ENCODE measurements at places on chromosomes 13 and 19.

DNA sequence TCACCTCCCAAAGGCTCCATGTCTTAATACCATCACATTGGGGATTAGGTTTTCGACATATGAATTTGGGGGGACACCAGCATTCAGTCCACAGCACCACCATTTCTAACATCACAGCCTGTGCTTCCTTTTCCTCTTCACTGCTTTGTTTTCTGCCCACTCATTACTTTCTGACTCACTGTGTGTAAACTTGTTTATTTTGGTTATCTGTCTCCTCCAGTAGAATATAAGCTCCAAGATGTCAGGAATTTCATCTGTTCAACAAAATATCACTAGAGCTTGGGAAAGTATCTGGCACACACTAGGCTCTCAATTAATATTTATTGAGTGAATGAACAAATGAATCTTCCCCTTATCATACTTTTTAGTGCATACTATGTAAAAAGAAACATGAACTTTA, 152.0 kb downstream of the NUFIP1 start:
- DNase-seq, result no peak

GRCh38 chr19:40889366-40889765, 7.3 kb upstream of the CYP2A7 start:
- no peak for DNase-seq

DNA sequence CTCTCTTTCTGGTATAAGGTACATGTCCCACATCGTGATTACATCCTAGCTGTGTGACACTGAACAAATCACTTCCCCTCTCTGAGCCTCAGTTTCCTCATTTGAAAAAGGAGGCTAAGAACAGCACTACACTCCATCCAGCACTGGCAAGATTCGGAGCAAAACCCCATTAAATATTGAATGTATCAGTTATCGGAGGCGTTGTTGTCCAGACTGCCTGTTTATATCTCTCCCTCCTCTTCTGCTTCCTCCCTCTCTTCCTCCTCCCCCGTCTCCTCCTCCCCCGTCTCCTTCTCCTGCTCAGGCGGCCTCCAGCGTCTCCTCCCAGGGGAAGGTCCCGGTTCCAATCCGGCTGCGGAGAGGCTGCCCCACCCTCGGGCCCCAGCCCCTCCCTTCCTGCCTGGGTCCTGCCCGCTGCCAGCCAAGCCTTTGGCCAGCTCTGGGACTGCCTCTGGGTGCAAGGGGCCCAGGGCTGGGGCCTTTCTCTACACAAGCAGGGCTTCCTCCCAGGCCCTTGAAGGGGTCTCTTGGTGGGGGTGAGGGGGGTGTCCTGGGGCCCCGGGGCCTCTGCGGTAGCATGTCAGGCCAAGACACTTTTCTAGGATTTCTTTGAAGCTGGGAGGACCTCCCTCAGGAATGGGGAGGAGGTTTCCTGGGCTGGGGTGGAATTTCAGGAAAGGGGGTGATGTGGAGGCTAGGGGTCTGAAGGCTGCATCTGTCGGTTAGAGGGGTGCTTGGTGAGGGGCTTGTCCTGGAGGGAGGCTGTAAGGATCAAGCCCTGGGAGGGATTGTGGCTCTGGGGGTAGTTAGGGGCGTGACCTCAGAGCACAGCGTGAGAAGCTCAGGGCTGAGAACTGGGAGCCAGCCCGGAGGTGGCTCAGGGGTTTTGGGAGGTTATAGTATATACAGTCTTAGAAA, 1.9 kb downstream of the RRAS start:
- no peak for DNase-seq

DNA sequence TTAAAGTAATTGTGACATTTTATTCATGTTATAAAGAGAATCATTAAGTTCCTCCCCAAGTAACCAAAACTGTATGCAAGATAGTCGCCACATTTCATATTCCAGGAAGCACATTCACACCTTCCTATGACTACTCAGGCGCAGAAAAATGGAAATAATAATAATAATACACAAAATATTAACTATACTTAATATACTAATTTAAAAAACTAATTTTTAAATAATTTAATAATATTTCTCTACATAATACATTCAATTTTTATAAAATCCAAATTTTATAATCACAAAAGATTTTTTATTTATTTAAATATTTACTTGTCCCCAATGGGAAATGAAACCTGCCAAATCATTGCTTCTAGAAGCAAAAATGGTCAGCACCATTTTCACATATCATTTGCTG, 797.4 kb upstream of the GPC6 start:
- DNase-seq, result no peak

DNA sequence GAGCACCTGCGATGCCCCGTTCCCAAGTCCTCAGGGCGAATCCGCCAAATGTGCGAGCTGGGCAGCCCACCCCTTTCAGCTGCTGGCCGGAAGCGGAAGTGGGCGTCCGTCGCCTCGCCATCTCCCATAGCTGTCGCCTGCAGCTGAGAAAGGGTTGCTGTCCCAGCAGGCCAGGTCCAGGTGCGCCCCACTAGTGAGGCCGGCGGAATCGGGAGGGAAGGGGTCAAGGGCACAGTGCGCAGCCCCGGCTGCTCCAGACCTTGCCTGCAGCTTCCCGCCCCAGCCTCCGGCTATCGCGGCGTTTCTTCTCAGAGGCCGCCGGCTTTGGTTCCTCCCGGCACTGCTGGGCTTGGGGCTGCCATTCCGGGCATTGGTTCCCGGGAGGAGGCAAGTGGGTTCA, at the start of gene ZNF177:
Gene ZNF177, plus strand, starts transcription at position 109 of the 400 bp plus-strand sequence. CDS start 15,299 bp downstream, outside the sequence.
- DNase-seq, result no peak

GRCh38 chr19:38265213-38265861, 964 bp downstream of the SPINT2 start:
- DNase-seq, result peak; percentile 23

DNA sequence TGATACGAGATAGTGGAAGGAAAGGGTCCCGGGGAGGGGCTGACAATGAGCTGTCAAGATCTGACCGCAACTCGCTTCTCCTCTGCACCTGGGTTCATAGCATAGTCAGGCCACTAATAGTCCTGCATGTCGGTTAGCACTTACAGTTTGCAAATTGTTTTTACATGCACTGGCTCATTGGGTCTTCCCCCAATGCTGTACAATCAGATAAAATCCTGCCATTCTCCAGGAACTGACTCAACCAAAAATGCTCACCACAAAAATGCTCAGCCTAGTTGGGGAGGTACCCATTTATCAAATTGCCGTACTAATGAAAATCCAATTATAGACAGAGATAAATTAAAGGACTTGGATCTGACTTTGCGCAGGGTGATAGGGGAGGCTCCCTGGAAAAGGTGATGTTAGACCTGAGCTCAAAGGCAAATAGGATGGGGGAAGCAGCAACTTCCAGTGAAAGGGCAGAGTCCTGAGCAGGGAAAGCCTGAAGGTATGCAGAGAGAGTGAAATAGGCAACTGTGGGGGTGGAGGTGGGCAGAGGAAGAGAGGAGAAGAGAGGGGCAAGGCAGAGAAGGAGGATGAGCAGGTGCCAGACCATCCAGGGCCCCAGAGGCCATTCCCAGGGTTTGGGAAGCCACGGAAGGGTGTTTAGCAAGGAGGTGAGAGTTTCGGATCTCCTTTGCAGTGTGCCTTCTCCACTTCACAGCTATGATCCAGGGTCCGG, 326.1 kb upstream of the TSHZ3 start:
- DNase-seq, result no peak

GRCh38 chr13:47110833-47111240, 214.0 kb upstream of the HTR2A start:
- DNase-seq, result no peak

DNA sequence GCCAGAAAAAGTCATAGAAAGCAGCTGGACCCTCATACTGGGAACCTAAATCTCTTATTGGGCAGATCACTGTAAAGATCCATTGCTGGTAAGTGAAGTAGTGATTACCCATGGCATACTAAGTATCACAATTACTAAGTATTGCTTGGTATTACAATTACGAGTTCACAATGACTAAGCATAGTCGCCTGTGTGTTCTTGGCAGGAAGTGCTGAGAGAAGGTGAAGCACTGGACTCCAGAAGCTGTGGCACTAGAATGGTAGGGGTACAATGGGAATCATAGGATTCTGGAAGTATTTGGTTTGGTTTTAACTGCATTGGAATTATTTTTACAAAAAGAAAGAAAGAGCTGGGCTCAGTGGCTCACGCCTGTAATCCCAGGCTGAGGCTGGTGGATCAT, 20.3 kb downstream of the LGALS16 start:
- DNase-seq, result no peak

DNA sequence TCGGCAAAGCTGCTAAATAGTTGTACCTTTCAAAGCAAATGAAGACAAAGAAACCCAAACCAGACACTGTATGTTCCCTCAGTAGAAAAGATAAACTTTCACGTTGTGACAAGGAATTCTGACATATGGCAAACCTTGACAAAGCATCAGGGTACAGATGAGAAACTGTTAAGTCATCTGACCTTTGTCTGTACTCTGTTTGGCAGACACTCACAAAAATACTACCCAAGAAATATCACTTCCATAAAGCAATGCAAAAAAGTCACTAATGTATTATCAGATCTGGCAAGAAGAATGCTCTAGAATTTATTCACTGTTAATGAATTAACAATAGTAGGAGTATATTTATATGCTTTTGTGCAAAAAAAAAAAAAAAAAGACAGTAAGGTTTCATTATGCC, 843.7 kb downstream of the DIAPH3 start:
- DNase-seq, result no peak

- DNase-seq, result no peak
Measured at GRCh38 chr13:25210842-25211569, 38.9 kb upstream of the AMER2 start.

- DNase-seq, result no peak
Measured at GRCh38 chr13:74850893-74851292, 631.1 kb downstream of the TBC1D4 start.

GRCh38 chr13:20438801-20439200, 86.9 kb downstream of the CRYL1 start:
- no peak for DNase-seq

- no peak for DNase-seq
Measured at GRCh38 chr13:48220592-48220980, 12.4 kb upstream of the ITM2B start.

All from activated B cell treated with CpG ODN at 0.5 μM for 24 hours (primary cell).